Ecto neural progenitor cell (in vitro differentiated cells): ENCODE measurements at places on chromosomes 1 and 21.

- no peak for DNase-seq
Observed at GRCh38 chr1:44355582-44356305, 687 bp upstream of the ERI3 start.

DNA sequence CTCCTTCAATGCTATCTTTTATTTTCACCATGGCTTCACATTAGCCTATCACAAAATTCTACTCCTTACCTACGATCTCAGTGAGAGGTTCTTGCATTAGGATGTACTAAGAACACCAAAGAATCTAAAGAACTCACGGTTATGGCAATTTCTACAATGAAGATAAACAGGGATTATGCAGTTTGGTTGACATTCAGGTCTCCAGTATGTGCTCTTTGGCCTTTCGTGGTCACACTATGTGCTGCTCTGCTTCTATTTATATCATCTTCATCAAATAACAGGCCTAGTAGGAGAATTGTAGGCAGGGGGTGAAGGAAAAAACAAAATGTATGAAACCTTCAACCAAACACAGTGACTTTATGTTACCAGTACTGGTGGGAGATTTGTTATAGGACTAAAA is 194.0 kb upstream of the SAMSN1 start:
- DNase-seq = no peak

- peak; percentile 76 for DNase-seq
Observed at GRCh38 chr21:45073301-45074047, 906 bp upstream of the ADARB1 start.

GRCh38 chr1:58978096-58978495 is 194.2 kb upstream of the JUN start:
- no peak for DNase-seq

DNA sequence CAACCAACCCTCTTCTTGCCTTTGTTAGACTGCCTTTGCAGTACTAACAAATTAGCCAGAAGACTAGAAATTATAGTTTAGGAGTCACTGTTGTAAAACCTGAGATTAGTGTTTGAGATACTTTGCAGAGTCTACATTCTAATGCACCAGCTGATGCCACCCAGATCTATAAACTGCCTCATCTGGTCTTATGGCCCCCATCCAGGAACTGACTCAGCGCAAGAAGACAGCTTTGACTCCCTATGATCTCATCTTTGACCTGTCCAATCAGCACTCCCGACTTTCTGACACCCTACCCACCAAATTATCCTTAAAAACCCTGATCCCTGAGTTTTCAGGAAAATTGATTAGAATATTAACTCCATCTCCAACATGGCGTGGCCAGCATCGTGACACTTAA is 334.6 kb downstream of the RGS7 start:
- DNase-seq = no peak

- DNase-seq = no peak
Observed at GRCh38 chr1:166902279-166902678, 26.2 kb upstream of the TADA1 start.

DNA sequence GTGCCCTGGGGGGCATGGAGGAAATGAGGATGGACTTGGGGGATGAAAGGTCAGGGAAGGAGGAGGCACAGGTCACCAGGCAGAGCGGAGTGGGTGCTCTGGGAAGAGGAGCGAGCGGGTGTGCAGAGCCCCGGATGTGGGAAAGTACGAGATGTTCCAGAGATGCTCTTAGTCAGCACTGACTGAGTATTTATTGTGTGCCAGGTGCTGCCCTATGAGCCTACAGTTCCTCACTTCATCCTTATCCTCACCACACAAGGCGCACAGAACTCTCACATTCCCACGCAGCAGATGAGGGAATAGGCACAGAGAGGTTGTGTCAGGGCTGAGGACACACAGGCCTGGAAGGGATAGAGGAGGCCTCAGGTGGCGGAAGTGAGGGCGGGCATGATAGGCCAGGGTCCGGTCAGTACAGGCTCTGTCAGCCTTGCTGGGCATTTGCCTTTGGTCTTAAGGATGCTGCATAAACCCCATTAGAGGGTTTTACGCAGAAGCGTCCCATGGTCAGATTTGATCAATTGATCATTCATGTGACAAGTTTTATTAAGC is 77.3 kb downstream of the ARHGEF10L start:
- no peak for DNase-seq

DNA sequence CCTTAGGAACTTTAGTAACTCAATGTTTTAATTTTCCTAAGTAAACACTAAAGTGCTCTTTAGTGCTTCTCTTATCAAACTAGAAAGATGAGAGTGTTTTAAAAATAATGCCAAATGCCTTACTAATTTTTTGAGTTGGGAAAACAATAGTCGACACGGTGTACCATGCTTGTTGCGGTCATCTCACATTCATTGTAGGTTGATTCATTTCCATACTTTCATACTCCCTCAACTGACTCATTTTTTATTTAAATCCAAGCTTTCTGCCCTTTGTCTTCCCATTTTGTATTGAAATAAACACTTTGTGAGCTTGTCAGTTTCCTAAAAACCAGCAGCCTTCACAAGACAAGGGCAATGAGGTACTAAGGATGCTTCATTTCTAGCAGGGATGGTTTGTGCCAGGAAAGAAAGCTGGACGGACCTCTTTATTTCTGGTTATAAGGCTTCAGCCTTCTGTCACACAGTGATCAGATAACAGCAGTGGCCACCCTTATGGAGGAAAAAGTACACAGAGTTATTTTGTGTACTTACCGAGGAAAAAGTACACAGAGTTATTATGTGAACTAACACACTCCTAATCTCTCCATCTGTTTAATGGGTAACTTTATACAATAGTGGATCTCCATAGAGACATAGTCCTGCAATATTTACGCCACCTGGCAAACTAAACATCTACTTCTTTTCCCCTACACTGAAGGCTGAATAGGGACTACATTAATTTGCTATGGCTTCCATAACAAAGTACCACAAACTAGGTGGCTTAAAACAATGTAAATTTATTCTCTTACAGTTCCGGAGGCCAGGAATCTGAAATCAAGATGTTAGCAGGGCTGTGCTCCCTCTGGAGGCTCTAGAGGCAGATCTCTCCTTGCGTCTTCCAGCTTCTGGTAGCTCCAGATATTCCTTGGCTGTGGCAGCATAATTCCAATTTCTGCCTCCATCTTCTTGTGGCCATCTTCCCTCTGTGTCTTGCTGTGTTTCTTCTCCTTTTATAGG is 13.0 kb upstream of the CCDC190 start:
- DNase-seq = no peak

GRCh38 chr1:210400043-210400840 is 71.5 kb downstream of the HHAT start:
- DNase-seq = peak; percentile 68

GRCh38 chr1:5509664-5510452 is 482.4 kb downstream of the NPHP4 start:
- peak; percentile 84 for DNase-seq

- peak; percentile 98 for DNase-seq
Observed at GRCh38 chr1:62436466-62437272, at the start of gene USP1. Gene USP1, plus strand, starts transcription at chr1:62437049. Its CDS starts 2,819 bp downstream, at chr1:62439868.

GRCh38 chr1:208300084-208300770 is 56.0 kb upstream of the PLXNA2 start:
- DNase-seq = no peak

GRCh38 chr1:176046926-176047325 is 160.2 kb downstream of the COP1 start:
- DNase-seq = no peak

- DNase-seq = no peak
Observed at GRCh38 chr1:34639701-34640100, 115.1 kb upstream of the GJB5 start.

DNA sequence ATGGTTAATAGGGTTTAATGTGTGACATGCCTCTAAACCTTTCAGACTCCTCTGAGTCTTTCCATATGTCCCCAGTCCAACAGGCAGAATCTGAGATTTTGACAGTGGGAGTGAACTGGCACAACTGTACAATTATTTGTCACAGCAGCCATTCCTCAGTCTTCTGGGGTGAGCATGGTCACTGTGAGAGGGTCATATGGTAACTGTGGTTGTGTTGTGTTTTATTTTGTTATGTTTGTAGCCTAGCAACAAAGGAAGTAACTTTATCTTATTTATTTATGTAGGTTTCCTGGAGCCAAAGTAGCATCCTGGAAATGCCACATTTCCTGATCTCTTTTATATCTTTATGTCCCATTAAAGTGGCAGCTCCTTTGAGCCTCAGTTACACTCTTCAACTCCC is 1067.9 kb downstream of the TTLL7 start:
- DNase-seq = no peak

DNA sequence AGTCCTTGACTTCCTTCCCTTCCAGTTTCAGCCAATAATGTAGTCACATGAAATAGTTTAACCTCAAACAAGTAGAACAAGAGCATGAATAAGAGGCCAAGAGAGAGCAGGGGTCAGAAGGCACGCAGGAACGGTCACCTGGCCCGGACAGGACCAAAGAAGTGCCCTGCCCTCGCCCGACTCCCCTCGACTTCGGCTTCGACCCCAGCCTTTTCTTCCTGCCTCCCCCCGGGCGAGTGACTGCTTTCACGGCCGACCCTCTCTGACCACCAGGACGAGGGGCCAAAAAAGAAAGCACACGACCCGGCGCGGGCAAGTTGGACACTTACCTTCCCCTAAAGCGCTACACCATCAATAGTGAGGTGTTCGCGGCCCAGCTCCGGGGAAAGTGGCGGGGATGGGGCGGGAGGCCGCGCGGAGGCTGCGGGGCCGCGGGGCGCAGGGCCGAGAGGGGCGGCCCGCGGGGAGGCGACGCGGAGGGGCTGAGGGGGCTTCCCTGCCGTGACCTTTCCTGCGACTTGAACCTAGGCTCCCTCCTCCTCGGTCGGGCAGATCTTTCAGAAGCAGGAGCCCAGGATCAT is 519 bp downstream of the RERE start:
- peak; percentile 60 for DNase-seq

DNA sequence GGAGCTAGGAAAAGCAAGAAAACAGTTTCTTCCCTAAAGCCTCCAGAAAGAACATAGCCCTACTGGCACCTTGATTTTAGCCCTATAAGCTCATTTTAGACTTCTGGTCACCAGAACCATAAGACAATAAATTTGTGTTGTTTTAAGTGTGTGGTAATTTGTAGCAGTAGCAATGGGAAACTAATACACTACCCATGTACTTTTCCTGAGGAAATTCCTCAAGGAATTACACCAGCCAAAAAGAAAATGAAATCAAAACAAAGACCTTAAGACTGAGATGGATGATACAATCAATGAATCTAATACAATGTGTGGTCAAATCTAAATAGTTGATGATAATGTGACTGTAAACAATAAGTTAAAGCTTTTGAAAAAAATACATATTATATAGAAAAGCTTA is 11.8 kb downstream of the VAMP4 start:
- no peak for DNase-seq

GRCh38 chr1:1629430-1630190 is 2.4 kb upstream of the MMP23B start:
- DNase-seq = peak; percentile 45

DNA sequence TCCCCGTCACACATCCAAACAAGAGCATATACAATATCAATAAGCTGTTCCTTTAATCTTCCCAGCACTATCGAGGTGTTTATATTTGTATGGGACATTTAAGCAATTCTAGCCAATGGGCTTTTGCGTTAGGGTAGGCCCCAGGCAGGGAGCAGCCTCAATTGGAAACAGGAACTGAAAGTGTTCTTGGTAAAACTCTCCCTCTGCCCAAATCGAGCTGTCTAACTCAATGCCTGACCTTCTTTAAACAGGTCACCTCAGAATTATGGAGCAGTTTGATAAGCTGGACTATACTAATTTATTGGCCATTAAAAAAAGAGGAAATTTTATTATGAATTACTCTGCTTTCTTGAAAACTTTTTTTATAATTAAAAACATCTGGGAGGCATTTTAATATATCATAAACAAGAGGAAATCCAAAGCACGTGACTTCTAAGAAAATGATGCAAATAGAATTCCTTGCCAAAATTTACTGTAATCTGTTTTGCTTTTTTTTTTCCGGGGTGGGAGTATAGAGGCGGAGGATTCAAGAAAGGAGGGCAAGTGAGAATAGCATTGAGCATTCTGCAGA is 498.1 kb downstream of the LMO4 start:
- DNase-seq = no peak

GRCh38 chr1:3515272-3515671 is 60.8 kb downstream of the ARHGEF16 start:
- DNase-seq = no peak

DNA sequence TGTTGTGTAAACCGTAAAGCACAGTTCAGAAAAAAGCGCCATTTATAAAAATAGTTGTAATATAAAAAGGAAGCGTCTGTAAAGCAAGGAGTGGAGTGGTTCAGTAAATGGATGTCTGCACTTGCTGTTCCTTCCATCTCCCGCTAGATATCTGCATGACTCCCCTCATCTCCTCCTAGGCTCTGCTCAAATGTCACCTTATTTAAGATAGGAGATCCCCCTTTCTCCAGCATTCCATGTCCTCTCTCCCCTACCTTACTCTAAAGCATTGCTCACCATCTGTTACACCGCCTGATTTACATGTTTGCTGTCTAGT is 745 bp downstream of the MUL1 start:
- no peak for DNase-seq

- DNase-seq = no peak
Observed at GRCh38 chr1:2583331-2583791, 3.2 kb upstream of the PRXL2B start.

GRCh38 chr1:162370161-162370560 is 6.5 kb downstream of the SPATA46 start:
- DNase-seq = no peak

DNA sequence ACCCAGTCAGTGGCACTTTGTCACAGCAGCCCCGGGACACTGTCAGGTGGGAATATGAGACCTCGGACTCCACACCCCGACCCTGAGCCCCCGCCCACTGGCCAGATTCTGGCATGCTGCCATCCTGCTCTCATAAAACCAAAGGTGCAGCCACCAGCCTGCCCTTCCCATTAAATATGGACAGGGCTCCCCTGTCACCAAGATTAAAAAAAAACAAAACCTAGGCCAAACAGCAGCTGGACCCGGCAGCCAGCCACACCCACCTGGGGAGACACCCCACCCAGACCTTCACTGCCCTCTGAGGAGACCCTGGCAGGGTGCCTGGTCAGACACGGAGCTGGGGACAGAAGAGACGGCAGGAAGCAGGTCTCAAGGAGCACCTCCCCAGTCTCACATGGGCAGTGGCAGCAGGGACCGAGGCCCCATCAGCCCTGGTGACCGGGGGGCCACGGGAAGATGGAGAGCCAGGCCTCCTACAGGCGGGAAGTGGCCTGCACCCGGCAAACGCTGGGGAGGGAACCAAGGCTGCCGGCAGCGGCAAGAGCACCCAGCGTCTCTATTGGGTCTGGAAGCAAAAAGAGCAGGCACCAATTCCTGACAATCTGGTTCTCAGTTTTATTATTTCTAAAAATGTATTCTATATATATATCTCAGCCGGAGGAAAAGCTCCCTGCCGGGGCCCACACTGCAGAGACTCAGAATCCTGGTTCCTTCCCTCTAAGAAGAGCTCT is 61.9 kb downstream of the ACOT7 start:
- no peak for DNase-seq
